ENCODE measurements at places on chromosomes 2 and 18.

- no peak for DNase-seq
Observed at GRCh38 chr2:36409935-36410334, 54.4 kb downstream of the CRIM1 start.

- no peak for DNase-seq
Observed at GRCh38 chr18:48548011-48548771, 9.4 kb downstream of the CTIF start.

DNA sequence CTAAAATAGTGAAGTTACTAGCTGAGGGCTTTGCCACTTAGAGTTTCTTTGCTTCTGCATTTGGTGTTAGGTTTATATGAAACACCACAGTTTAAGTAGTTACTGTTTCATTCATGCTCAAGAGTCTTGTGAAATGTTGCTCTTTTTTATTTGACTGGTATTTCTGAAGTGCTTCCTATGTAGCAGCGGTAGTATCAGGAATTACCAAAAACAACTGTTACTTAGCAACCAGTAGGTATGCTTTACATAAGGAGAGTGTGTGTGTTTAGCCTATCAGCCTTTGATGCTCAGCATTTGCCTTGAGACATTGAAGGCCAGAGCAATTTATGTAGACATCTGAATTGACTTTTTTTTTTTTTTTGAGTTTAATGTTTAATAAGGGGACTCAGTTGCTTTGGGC is 3.6 kb downstream of the DIS3L2 start:
- DNase-seq: no peak

- peak; percentile 38 for DNase-seq
Observed at GRCh38 chr2:234164493-234165413, 114.3 kb downstream of the SPP2 start.

DNA sequence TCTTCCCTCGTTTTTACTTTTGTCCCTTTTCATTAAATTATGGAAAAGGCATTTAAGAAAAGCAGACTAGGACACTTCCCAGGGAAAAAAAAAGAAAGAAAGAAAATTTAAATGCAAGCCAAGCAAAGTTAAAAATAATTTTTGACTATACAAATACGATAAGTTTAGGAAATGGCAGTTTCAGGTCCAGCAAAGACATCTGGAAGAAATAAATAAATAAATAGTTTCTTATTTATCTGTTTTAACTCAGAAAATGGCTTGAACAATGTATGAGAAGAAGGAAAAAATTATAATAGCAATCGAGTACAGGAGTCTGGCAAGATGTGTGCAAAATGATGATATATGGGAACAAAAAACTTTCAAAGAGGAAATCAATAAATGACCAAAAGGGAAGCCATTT is 114.6 kb upstream of the NCKAP5 start:
- DNase-seq: no peak

GRCh38 chr2:149167001-149167780 is 128.7 kb downstream of the LYPD6B start:
- DNase-seq: peak; percentile 68

GRCh38 chr2:71705171-71705960 is 252.0 kb downstream of the DYSF start:
- no peak for DNase-seq

GRCh38 chr2:58064086-58064485 is 17.5 kb downstream of the VRK2 start:
- peak; percentile 8 for DNase-seq

- no peak for DNase-seq
Observed at GRCh38 chr2:105324732-105325131, 4.8 kb downstream of the TGFBRAP1 start.

GRCh38 chr18:67733088-67733487 is 216.6 kb upstream of the DSEL start:
- DNase-seq: no peak

GRCh38 chr2:145724311-145724898 is 1204.5 kb upstream of the ZEB2 start:
- no peak for DNase-seq

DNA sequence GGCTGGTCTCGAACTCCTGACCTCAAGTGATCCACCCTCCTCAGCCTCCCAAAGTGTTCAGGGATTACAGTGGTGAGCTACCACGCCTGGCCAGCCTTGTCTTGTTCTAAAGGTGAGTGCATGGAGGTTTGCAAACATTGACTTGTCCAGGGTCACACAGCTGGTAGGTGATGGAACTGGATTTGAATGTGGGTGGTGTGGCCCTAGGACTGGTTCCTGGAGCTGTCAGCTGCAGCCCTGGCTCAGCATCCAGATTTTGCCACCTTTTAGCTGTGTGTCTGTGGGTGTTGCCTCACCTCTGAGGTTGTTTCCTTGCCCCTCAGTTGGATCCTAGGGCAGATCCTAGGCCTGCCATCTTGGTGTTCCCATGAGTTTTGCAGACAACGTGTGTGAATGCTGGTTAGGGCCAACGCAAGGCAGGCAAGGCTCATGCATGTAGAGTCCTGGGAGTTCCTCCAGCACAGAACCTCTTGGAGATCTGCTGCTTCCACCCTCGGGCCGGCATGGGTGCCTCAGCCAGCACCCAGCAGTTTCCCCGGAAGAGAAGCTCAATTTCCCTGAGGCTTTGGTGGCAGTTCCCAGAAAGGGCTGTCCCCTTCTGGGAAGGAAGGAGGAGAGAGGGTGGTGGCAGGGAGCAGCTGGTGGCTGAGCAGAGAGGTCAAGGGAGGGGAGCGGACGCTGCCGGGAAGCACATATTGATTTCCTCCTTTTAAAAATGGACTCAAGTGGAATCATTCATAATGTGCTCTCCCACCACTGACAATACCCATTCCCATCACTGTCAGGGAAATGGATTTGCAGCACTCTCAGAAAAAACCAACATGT is 127.6 kb upstream of the HS6ST1 start:
- DNase-seq: no peak

DNA sequence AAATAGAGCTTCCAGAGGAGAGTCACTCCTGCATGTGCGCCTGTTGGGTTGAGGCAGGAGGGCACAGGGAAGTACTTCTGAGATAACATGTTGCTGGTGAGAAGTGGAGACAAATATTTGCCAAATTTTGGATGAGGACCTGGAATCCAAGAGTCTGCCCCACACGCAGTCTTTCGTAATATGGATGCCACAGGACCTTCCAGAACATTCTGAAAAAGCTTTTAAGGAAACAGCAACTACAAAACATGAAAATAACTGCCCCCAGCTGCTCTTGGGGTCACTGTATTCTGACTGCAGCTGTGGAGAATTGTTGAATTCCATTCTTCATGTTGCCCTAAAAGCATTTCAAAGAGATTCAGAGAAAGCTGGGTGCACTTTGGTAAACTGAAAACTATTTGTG is 227.5 kb downstream of the C1D start:
- DNase-seq: no peak

GRCh38 chr2:235135195-235135965 is 183.6 kb downstream of the SH3BP4 start:
- DNase-seq: no peak

- DNase-seq: no peak
Observed at GRCh38 chr2:128502200-128502599, 183.5 kb upstream of the HS6ST1 start.

DNA sequence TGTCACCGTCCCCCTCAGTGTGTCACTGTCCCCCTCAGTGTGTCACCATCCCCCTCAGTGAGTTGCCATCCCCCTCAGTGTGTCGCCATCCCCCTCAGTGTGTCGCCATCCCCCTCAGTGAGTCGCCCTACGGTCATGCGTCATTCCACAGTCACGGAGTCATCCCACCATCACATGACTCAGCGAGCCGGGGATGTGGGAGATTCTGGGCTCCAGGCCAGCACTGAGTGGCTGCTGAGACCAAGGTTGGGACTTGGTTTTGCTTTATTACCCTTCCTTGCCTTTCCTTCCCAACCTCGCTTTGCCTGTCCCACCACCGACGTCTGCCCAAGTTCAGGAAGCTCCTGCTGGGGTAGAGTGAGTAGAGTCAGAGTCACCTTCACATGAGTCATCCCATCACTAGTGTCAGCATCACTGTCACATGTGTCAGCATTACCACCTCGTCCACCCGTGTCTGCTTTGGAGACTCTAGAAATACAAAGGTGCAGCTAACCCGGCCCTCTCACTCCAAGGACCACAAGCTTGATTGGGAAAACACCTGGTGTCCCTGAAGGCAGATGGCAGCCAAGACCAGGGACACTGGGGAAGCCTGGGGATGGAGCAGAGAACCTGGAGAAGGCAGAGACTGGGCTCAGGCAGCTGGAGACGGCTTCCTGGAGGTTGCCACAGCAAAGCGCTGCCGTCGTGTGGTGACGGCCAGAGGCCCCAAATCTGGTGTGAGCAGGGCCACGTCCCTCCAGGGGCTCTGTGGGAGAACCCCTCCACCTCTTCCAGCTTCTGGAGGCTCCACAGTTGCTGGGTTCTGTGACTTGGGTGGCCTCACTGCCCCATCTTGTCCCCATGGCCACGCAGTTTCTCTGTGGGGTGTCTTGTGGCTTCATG is 485.2 kb upstream of the SALL3 start:
- no peak for DNase-seq

DNA sequence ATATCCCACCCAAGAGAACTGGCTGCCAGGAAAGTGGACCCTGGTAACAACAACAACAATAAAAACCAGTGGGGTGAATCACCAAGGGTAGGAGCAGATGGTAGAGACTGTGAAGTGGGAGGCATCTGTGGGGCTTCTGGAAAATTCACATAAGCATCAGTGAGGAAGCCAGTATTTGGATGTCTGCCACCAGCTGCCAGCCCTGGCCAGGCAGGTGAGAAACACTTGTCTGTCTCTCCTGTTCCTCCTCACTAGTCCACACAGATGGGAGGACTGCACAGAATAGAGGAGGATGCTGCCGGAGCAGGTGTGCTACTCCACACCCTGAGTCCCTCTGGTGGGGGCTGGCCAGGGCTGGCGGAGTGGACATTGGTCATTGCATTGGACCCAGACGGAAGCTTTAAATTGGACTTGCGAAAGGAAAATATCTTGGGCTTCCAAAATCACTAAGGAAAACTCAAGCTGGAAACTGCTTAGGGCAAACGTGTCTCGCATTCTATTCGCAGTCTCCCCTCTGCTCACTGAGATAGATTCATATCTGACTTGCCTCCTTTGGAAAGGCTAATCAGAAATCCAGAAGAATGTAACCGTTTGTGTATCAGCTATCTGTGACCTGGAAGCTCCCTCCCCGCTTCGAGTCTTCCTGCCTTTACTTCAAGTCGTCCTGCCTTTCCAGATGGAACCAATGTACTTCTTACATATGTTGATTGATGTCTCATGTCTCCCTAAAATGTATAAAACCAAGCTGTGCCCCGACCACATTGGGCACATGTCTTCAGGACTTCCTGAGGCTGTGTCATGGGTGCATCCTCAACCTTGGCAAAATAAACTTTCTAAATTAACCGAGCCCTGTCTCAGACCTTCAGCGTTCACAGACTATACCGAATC is 69.1 kb downstream of the NAB1 start:
- no peak for DNase-seq

- no peak for DNase-seq
Observed at GRCh38 chr2:159505196-159505595, 111.2 kb downstream of the BAZ2B start.

GRCh38 chr18:9101730-9102507 is 580 bp upstream of the NDUFV2 start:
- peak; percentile 72 for DNase-seq

GRCh38 chr2:106878206-106878605 is 7.8 kb downstream of the ST6GAL2 start:
- DNase-seq: no peak

DNA sequence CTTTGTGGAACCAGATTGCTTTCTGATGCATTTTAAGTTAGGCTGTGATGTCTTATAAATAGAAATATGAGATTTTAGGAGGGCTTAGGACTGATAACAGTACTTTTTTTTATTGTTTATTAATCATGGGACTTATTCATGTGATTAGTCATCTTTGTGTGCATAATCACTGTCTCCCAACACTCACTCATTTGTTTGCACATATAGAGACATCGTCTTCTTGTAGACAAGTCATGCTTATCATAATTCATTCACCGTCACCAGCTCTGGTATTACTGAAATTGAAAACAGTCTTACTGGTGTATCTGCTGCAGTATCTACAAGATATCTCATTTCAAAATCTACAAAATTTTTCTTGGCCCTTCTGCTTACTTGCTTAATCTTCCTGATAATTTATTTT is 45.8 kb downstream of the WDR7 start:
- no peak for DNase-seq

DNA sequence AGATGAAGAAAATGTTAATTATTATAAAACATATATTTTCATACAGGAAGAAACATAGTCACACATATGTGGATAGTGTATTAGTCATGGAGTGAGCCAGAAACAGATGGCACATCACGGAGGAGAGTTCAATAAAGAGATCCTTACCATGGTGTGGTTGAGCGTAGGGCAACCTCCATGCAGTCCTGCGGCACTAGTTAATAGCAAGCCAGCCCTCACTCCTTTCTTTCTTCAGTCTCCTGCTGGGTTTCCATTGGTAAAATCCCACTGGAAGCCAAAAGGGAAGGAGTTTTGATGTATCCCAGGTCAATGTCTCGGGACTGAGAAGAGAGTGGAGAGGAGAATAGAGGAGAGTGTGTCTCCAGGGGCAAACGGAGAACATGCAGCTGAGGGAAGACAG is 328.1 kb downstream of the NR4A2 start:
- no peak for DNase-seq

GRCh38 chr2:60116161-60116875 is 437.1 kb downstream of the BCL11A start:
- no peak for DNase-seq

GRCh38 chr2:157150747-157151146 is 106.8 kb upstream of the GALNT5 start:
- DNase-seq: no peak

All from CD4-positive, alpha-beta memory T cell (primary cell).